ENCODE measurements at places on chromosomes 7 and 10.

GRCh38 chr10:70458329-70459060 is 17.0 kb upstream of the NODAL start:
- no peak for DNase-seq

- no peak for DNase-seq
Measured at GRCh38 chr10:124273141-124273540, 145.6 kb downstream of the OAT start.

DNA sequence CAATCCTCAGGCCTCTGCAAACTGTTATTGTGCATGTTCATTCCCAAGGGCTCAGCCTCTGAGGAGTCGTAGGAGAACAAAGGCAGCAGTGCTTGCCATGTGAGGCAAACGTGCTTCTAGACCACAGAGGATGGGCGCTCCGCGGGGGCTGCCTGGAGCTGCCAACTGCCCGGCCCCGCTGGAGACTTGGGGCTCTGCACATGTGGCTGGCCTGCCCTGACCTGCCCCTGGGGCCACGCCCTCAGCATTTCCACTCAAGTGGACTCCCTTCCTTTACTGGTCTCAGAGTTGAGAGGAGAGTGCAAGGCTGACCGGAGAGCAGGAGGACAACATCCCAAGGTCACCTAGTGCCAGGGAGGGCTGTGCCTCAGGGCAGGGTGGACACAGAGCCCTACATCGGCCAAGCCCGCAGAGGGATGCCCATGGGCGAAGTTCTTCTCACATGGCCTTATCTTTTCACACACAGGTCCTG is 222.3 kb upstream of the ZNF32 start:
- DNase-seq, result no peak

- no peak for DNase-seq
Measured at GRCh38 chr7:18393465-18394118, 102.0 kb upstream of the HDAC9 start.

- no peak for DNase-seq
Measured at GRCh38 chr7:36637417-36637816, 86.9 kb downstream of the AOAH start.

- DNase-seq, result no peak
Measured at GRCh38 chr7:116548506-116548905, 23.7 kb downstream of the CAV1 start.

DNA sequence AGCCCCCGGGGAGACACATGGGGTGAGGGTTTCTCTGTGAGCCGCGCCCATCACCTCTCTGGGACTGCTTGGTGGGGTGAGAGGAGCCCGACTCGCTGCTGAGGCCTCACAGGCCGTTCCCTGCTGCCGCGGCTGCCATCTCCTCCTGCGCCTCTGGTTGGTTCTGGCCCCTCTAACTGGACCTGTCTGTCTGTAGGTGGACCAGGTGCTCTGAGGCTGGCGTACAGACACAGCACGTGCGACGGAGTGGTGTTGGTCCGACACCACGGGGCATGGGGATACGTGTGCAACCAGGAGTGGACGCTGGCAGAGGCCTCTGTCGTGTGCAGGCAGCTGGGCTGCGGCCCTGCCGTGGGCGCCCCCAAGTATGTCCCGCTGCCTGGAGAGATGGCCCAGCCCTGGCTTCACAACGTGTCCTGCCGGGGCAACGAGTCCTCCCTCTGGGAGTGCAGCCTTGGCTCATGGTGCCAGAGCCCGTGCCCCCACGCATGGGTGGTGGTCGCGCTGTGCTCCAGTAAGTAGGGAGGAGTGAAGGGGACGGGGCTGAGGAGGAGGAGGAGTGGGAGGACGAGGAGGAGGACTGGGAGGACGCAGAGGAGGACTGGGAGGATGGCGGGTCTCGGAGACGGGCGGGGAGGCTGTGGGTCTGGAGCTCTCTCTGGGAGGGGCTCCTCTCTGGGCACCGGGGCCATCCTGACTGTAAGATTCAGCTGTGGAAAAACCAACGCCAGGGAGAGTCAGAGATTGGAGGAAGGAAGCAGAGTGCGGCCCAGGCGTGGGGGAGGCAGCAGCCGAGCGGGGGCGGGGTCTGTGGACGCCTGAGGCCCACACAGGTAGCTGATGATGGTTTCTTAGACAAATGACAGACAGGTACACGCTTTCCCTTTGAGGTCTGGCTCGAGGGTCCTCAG is 2.6 kb downstream of the SCART1 start:
- no peak for DNase-seq

DNA sequence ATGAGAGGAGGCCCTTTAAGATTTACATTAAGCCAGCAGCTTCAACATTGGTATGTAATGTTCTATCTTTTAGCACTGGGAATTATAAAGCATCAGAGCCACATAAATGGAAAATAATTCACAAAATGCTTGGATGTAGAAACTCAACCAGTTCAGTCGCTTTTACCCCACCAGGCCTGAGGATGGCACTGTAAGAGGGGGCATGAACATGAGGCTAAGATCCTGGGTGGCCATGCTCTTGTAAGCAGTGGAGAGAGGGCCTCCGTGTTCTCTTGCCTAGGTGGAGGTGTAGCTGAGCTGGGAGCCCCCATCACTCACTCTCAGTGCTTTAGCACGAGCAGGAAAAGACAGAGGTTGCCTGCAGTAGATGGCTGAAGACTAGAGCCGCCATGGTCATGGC is 238.8 kb downstream of the FANK1 start:
- no peak for DNase-seq

- no peak for DNase-seq
Measured at GRCh38 chr7:37180828-37181549, 267.7 kb downstream of the ELMO1 start.

- DNase-seq, result peak; percentile 83
Measured at GRCh38 chr10:48684792-48685623, at the start of gene WDFY4. Gene WDFY4 (plus strand): TSS chr10:48684873. CDS start chr10:48709733, 24,860 bp downstream.

GRCh38 chr10:121357401-121357800 is 240.8 kb downstream of the FGFR2 start:
- DNase-seq, result no peak

DNA sequence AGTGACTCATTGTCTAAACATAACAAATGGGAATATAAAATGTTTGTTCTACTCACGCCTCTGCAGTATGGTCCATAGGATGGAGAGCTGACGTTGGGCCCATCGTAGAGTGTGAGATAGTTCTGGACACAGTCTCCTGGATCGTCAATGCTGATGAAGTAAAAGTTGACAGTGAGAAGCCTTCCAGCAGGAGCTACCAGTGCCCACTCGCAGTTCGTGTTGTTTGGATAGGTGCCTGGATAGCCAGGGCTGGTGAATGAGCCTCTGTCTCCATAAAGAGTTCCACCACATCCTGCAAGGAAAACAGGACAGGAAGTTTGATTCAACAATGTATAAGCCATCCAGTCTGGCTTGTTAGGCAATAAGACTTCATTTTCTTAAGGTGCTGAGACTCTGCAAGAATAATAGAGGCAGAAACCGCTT is 79.6 kb downstream of the OR13A1 start:
- no peak for DNase-seq

DNA sequence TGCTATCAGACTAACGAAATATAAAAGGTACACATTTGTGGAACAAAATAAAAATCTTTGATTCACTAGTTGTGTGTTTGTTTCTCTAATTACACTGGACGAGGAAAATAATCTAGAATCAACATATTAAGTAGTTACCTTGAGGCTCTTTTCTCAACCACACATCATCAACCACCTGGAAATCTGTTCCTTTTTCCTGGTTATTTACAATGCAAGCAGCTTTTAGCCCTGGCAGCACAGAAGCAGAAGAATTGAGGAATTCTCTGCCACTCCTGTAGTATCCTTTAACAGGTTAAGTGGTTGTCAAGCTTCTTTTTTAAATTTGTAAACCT is 23.7 kb downstream of the NUP42 start:
- DNase-seq, result no peak

DNA sequence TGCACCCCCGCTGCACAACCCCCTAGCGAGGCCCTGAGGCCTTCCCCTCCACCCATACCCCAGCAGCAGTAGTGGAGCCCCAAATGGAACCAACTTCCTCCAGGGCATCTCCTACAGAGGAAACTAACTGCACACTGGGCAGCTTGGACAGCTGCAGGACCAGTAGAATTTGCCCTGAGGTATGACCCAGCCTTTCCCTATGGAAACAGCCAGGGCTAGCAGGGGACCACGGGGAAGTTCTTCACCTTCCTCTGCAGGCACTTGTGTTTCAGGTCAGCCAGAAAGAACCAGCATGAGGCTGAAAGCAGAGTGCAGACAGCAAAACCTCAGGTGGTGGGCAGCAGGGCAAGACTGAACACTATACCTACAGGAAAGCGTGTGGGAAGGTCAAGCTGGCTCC is 5.7 kb upstream of the EEPD1 start:
- DNase-seq, result no peak

DNA sequence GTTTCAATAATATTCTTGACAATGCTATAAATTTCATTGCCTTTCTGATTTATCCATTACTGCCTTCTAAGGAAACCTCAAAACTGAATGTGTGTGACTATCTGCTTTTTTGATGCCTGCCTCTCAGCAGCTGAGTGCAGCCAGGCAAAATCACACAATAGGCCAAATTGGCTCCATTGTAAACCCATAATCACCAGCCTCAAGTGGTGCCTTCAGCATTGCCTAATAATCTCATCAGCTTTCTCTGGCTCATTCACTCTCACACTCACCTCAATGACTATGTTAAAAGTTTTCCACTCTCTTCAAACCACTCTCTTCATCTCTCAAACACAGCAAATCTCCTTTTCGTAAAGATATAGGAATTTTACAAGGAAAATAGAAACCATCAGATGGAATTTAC is 182.5 kb upstream of the COL1A2 start:
- DNase-seq, result no peak

DNA sequence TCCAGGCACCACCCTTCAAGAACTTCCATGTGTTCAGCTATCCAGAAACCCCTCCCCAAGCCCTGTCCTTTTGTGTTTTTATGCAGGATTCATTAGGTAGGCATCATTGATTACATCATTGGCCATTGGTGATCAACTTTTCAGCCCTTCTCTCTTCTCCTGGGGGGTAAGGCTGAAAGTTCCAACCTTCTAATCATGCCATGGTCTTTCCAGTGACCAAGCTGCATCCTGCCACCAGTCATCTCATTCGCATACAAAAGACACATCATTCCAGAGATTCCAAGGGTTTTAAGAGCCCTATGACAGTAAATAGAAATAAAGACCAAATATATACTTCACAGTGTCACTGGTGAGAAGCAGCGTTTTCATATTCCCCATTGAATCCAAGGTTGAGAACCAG is 48.2 kb downstream of the DNAJC12 start:
- DNase-seq, result no peak

Measured in KG1 (cell line).